Caki2 (cell line): ENCODE measurements at places on chromosomes 3 and 15.

DNA sequence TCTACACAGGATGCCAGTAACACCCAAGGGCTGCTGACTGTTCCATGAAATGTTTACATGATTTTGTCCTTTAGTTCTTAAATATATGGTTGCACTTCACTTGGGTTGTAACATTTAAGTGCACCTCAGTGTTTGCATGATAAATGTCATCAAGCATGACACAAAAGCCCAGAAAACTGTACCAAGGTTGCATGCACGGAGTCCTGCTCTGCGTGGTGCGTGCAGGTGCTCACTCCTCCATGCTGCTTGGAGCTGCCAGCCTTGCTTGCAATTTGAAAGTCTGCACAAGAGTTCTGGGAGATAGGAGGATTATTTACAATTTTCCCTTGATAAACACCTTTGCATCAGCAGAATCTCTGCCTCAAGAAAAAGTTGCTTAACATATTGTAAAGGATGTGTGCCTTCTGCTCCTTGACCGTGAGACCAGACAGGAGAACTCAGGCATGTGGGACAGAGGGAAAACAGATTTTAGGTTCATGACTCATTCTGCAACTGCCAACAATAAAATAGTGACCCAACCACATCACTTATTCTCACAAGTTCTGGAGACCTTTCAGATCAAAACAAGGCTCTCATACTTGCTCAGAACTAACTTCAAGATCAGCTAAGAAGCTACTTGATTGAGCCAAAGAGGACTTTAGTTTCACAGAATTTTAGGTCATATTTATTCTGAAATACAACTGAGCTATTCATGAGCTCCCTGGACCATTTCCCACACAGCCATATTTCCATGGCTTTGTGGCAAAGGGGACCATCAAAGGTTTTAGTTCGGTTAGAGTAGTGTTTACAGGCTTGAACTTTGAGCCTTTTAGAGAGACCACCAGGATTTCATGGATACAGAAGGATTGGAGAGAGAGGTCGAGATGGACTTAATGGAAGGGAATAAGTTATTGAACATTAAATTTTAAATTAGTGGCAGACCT lies 128.4 kb upstream of the ZBED2 start:
- DNase-seq, result no peak

- no peak for DNase-seq
Observed at GRCh38 chr3:172596394-172596706, 73.1 kb upstream of the TNFSF10 start.

GRCh38 chr3:62041681-62042080 lies 331.7 kb downstream of the FEZF2 start:
- no peak for DNase-seq

GRCh38 chr3:69370901-69371301 lies 15.0 kb downstream of the FRMD4B start:
- DNase-seq, result no peak

DNA sequence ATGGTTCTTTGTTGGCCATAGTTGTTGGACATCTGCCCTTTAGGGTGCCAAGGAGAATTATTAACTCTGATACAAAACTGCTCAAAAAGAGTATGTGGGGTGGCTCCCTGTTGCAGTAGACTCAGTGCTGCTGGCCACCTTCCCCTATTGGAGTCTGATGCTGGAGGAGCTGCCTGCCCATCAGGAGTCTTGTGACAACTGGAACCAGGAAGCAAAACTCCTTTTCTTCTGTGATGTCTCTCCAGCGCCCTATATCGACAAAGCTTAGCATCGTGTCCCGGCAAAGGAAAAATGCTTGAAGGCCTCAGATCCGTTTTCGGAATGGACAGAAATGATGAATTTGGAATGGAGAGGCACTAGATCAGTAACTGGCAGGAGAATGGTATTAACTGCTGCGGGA lies 23.5 kb downstream of the PAK2 start:
- DNase-seq, result no peak

DNA sequence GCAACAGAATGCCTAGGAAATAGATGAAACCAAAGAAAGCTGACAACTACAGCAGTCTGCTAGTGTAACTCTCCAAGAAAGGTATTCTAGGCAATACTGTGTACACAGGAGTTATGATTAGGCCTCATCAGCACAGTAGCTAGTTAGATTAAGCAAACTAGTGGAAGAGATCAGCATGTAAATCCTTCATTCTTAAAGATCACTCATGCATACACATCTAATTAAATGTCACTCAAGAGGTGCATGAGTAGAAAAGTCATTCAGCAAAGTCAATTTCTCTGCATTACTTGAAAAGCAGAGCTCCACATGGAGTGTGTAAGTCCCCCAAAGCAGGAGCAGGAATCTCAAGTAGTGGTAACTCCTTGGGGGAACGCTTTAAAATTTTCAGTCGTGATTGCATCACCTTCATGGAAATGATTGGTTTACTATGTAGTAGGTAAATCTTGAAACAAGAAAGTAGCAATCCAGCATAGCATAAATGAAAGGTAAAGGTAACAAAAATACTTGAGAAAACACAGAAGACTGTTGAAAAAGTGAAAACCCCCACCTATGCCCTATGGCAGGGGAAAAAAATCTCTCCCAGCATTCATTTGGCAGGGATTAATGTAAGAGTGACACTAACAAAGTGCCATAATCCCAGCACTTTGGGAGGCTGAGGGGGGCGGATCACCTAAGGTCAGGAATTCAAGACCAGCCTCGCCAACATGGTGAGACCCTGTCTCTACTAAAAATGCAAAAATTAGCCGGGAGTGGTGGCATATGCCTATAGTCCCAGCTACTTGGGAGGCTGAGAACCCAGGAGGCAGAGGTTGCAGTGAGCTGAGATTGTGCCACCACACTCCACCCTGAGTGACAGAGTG lies 29.4 kb upstream of the PPIB start:
- DNase-seq, result no peak

GRCh38 chr3:136412307-136412706 lies 162.2 kb downstream of the PCCB start:
- DNase-seq, result no peak

- no peak for DNase-seq
Observed at GRCh38 chr3:54066253-54066652, 56.1 kb upstream of the CACNA2D3 start.

DNA sequence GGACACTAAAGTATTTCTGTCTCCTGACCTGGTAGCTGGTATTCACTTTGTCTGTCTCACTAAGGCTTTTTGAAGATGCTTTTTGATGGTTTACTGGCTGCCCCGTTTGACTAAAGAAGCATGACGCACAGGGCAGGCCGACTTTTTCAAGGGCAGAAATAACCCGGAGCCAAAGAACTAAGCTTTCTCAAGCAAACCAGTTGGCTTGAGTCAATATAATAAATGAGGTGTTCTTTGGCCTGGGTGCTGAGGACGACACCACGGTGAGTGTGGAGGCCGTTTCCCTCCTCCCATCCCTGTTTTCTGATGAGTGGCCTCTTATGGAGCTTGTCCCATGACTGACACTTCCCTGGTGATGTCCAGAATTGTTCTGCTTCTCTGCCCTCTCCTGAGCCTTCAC lies 220.9 kb downstream of the ITPR1 start:
- no peak for DNase-seq

DNA sequence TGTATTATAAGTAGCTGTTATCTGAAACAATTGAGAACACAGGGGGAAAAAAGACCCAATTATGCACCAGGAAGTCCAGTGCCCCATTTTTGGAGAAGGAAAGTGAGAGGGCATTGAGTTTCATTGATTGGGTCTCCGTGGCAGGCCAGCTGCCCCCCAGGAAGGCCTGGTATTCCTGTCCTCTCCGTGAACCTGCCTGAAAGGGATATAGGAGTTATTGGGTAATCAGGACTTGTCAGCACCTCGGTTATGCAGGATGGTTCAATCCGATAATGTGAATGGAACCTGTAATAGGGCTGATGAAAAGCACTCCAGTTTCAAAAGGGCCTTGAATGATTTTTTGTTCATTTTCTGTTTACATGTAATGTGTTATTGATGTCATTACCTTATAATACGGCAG lies 122.0 kb upstream of the RARB start:
- no peak for DNase-seq

DNA sequence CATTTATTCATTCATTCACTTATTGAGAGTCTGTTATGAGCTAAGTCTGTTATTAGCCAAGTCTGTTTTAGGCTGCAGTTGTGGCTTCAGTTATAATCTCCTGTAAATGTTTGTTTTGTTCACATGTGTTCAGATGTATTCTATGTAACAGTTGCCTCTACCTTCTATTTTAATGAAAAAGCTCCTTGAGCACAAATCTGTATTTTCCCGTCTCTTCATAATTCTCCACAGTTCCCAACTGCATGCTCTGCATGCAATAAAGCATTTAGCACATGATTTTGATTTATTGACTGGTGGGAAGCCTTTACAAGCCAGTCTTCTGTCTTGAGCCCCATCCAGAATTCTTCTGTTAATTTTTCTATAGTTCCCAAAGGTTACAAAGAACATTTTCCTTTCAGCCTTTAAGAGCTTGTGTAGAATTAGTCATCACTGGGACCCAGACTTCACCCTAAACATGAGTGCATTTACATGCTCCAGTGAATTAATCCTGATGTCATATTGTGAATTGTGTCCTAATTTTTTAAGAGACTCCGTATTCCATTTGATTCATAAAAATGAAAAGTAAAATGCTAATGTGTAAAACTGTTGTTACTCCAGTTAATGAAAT lies 122.3 kb upstream of the NR2E3 start:
- peak; percentile 23 for DNase-seq

DNA sequence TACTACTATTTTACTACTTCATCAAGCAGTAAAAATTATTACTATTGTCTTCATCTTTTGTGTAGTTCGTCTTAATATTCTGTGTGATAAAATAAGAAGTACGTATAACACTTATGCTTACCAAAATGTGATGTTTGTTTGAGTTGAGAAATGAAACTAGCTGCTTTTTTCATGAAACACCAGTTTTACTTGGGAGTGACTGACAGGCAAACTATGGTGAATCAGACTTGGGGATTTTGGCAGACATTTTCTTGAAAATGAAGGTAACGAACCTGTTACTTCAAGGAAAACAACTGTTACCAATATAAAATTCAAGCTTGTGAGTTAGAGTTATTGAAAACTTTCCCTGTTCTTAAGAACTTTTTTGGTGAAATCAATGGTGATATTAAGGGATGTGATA lies 10.3 kb downstream of the U2SURP start:
- no peak for DNase-seq

DNA sequence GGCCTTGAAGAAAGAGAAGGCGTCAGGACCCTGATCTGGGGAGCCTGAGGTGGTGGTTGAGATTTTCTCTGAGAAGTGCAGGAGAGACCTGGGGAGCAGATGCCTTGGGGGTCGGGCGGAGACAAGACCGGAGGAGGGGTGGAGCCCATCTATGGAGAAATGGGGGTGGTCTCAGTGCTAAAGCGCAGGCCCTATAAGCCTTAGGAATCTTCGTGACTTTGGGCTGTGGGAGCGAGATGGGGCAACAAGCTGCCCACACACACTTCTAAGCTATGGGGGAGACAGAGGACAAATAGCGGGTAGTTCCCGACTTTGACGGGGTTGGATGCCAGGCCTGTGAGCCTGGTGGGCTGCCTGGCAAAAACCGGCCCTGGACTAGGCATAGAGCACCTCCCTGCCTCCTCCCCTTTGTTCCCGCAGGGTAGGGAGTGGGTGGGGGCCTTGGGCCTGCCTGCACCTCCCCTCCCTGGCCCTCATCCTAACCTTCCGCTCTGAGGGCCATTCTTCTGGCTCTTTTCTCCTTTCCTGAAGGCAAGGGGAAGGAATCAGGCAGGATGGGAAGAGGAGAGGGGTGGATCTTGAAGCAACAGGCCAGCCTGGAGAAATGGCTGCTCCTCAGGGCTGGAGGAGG lies 880 bp downstream of the NISCH start:
- DNase-seq, result no peak

GRCh38 chr15:29668120-29668602 lies 154.1 kb downstream of the TJP1 start:
- peak; percentile 80 for DNase-seq

DNA sequence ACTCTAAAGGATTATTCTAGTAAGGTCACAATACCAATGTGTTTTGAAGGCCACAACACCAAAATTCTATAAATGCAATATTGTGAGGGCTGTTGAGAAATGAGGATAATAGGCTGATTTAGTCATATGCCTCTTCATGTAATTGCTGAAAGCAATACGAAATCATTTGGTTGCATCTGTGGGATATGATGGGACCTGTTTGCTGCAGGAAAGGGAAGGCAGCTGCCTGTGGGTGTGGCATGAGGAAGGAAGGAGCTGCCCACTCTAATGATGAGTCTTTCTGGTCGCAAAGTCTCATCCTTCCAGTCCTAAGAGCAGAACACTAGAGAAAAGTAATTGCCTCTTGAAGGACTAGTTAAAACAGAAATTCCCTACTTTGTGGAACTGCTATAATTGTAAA lies 245.3 kb upstream of the ZPLD1 start:
- DNase-seq, result no peak
